HS-27A (cell line): ENCODE measurements at places on chromosomes 3 and 15.
A peak's percentile ranks its signal among the peaks of the same experiment; 100 is the strongest.

GRCh38 chr15:99729920-99730319 lies 3.3 kb downstream of the LYSMD4 start:
- DNase-seq: no peak

DNA sequence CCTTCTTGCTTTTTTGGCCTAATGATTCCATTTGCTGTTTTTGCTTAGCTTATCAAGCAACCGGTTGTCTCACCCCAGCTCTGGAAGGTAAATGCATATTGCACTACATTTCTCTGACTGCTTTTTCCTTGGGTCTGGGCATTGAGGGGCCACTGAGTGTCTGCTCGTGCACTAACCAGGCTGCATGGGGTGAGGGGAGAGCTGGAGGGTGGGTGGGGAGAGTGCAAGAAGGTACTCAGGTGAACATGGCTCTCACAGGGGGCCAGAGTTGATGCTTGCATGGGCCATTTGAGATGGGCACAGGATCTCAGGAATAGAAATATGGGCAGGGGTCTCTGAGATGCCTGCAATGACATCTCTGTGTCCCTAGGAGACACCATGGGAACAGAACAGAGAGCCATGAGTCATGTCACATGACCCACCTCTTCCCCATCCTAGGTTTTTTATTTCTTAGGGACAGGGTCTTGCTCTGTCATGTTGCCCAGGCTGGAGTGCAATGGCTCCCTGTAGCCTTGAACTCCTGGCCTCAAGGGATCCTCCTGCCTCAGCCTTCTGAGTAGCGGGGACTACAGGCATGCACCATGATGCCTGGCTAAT lies 6.2 kb downstream of the ALPK3 start:
- no peak for DNase-seq

DNA sequence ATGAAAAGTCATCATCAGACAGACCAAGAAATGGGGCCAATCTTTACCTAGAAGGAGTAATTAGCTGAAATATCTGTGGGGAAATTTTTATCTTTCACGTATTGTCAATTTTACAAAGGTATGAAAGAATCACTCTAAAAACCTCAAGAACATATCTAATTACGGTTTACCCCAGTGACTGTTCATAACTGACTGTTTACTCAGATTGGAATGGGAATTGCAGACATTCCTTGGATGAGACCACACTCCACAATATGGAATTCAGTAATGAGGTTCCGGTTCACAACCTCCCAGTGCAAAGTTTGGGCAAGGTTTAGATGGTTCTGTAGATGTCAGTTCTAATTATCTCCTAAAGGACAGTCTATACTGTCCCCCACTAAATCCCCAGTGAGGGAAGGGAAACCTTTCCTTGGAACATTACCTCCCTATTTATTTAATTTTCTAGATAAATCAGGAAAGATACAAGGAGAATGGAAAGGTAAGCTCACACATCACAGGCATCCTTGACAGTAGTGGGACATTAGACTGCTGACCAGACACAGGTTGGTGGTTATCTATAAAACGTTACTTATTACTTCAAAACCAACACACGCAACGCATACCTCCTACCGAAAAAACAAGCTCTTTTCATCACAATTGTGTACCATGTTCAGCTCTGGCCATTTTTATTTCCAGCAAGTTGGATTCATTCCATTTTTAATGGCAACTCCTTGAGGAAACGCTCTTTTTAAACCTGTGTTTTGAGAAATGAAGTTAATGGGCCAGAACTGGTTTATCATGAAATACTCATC lies 129.9 kb downstream of the RORA start:
- DNase-seq: peak; percentile 56

DNA sequence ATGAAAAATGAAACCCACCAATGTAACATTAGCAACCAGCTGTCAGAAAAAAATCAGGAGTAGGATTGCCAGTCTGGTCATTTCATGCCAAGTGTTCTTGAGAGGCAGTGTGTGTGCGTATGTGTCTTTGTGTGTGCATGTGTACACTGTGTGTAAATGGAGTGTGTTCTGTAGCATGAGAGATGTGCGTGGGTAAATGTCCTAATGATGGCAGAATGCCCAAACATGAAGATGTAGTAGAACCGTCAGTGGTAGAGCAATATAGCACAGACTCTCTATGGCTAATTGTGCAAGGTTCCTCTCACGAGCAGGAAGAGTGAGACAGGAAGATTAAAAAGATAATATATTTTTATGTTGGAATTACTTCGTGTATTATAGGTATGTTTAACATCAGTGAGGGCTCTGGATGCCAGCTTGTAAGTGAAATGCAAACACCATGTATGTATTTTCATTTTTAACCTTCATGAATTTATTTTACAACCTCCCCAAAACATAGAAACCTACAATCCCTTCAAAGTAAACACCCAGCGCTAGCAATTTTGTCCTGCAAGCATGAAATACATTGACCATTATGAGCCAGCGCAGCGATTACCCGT lies 1038.7 kb downstream of the IGSF11 start:
- DNase-seq: no peak
